Right ventricle myocardium superior (tissue), 1 donor: ENCODE measurements at places on chromosomes 2 and 18. TPM values are rescaled to one million over a fixed set of nuclear protein-coding genes. Genes with fewer than 3 reads are reported as not detected.

- no peak for DNase-seq
Observed at GRCh38 chr18:79042276-79042675, 26.9 kb upstream of the ATP9B start.

GRCh38 chr2:236176417-236176816, 8.2 kb upstream of the GBX2 start:
- no peak for DNase-seq

GRCh38 chr2:201781557-201782051, 871 bp upstream of the ALS2 start:
- no peak for DNase-seq

DNA sequence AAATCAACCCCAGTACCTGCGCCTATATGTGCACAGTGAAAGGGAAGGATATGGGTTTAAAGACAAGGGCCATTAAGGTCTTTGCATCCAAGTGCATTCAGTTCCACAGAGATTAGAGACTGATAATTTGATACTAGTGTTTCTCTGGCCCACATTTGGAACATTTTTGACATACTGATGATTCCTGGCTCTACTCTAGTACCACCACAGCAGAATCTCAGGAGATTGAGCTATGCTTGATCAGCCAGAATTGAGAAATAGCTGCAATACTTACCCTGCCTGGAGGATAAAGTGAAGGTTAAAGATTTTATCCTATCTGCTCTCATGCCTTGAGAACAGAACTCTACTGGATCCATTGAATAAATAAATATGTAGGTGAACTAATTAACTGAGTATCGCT, 1267.8 kb downstream of the SUCLG1 start:
- DNase-seq = no peak

DNA sequence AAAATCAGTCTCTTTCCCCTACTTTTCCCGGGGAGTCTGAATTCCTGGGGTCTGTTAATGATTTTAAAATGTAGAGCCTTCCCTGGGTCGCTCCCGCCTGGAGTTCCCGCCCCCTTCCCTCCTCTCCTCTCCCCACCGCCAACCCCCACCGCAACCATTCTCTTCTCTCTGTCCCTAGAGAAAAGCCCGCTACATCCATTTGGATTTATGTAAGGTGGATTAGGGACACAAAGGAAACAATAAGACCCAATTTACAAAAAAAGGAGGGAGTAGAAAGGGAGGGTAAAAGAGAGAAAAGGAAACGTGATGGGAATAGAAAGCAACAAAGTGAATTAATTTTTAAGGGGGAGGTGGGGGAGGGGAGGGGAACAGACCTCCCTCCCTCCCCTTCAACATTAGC, 2.2 kb downstream of the EPHA4 start:
- no peak for DNase-seq

DNA sequence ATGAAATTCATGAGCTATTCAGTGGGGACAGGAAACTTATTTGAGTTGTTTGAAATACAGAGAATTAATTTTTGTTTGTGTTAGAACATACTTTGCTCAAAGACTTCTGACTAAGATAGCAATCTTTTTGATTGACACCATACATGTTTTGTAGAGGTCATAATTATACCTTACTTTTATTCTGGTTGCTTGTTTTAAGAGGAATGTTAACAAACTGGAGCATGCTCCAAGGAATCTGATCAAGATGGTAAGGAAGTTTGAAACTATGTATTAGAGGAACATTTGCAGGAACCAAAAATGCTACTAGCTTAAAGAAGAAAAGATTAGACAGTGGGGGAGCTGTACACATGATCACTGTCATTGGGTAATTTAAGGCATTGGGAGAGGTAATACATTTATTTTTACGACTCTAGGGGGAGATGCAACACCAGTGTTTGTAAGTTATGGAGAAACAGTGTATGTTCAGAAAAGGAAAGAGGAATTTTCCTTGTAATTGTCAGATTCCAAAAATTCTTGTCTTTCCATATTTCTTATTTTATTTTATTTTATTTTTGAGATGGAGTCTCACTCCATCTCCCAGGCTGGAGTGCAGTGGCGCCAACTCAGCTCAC, 8.0 kb downstream of the AGFG1 start:
- no peak for DNase-seq

DNA sequence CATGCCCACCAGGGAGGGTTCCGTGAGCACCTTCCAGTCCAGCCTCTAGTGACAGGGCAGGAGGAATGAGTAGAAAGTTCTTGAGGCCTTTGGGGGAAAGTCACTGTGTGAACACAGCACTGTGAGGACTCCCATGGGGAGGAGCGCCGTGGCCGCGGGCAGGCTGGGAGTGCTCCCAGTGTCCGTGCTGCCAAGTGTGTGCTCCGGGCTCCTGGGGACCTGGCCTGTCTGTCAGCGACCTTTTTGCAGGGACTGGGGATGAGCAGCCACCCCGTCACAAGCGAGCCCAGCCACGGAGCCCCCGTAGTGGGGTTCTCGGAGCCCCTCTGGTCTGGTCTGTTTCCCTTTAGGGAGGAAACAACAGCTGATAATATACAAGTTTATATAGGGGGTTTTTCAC, 36.8 kb downstream of the PDIA6 start:
- no peak for DNase-seq

DNA sequence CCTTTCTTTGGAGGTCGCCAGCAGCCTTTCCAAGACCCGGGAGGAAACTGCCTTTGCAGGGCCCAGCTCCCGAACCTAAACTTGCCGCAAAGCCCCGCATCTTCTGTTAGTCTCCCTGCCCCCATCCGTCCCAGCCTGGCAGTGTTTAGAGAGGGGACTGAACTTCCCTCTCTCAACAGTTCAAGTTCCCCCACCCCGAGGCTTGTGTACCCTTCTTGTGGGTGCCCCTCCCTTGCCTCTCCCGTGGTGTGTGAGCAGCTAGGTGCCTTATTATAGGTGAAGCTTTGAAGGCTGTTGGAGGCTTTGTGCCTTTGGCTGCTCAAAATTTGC, 1.4 kb downstream of the LBH start:
- no peak for DNase-seq

The TYMS gene
- total RNA-seq = 2.7 TPM

The GMCL1 gene
- total RNA-seq = 4.1 TPM

The IL36G gene
- not detected for total RNA-seq

The STAM2 gene
- total RNA-seq = 22.6 TPM

The EFEMP1 gene
- 62.5 TPM for total RNA-seq

The COLEC12 gene
- total RNA-seq = 9.1 TPM
